ENCODE measurements at places on chromosomes 3 and 15.

DNA sequence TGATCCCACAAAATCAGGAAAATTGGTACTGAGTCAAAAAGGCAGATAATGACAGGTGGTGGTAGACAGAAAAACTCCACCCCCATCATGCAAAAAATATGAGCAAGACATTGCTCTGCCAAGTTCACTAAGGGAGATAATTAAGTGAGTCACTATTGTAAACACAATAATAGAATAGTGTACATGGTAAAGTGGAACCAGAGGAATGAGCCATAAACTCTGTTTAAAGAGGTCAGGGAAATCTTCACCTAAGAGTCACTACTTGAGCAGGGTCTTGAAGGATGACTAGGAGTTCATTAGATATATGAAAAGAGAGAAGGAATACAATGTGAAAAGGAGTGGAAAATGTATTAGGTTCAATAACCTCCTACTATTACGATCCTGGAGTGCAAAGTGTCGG is 213.4 kb upstream of the PEX5L start:
- no peak for DNase-seq

- no peak for DNase-seq
These were observed 13.0 kb upstream of the HDC start for GRCh38 chr15:50278496-50278895.

- no peak for DNase-seq
These were observed 16.4 kb upstream of the BNC1 start for GRCh38 chr15:83300826-83301225.

- no peak for DNase-seq
These were observed 11.8 kb downstream of the LPCAT4 start for GRCh38 chr15:34355241-34355640.

- peak; percentile 22 for DNase-seq
These were observed 32.7 kb downstream of the ZNF385D start for GRCh38 chr3:21718161-21718765.

- no peak for DNase-seq
These were observed 24.7 kb downstream of the KAT2B start for GRCh38 chr3:20064796-20065564.

DNA sequence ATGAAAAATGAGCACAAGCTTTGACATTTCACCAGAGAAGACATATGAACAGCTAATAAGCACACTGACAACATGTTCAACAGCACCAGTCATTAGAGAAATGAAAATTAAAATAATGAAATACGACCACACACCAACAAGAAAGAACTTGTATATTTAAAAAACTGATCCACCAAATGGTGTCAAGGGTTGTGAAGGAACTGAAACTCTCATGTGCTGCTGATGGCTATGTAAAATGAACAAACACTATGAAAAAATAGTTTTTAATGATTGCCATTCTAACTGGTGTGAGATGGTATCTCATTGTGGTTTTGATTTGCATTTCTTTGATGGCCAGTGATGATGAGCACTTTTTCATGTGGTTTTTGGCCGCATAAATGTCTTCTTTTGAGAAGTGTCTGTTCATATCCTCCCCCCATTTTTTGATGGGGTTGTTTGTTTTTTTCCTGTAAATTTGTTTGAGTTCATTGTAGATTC is 193.8 kb downstream of the SCAPER start:
- DNase-seq: no peak

DNA sequence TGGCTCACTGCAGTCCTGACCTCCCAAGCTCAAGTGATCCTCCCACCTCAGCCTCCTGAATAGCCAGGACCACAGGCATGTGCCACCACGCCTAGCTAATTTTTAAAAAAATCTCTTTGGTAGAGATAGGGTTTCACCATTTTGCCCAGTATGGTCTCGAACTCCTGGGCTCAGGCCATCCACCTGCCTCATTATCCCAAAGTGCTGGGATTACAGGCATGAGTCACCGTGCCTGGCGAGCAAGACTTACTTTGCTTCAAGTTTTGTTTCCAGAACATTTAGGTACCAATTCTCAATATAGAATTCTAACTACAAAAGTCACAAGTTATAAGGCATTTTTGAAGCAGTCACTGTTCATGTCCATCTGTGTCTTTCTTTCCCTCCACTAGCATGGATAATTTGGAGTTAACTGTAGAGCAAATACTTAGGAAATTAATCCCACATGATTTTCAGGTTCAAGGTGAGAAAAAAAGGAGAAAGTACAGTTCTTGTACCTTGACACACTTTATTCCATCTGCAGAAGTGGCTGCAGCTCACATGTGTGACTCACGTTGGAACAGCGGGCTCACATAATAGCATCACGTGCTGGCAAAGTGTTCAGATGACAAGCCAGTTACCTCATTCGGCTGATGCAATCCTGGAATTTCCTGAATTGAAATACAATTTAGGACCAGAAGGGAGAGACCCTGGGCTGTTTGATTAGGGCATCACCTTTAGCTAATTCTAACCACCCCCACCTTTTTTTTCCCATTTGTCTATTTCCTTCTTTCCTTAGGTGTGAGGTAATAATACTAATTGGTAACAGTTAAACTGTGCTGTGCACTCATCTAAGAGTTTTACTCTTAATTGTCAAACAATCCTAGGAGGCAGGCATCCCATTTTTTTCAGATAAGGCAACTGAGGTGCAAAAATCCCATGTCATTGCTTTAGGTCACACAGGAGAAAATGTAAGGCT is 46.9 kb upstream of the NEDD4 start:
- peak; percentile 83 for DNase-seq

GRCh38 chr3:14201940-14202684 is 23.5 kb downstream of the LSM3 start:
- no peak for DNase-seq

DNA sequence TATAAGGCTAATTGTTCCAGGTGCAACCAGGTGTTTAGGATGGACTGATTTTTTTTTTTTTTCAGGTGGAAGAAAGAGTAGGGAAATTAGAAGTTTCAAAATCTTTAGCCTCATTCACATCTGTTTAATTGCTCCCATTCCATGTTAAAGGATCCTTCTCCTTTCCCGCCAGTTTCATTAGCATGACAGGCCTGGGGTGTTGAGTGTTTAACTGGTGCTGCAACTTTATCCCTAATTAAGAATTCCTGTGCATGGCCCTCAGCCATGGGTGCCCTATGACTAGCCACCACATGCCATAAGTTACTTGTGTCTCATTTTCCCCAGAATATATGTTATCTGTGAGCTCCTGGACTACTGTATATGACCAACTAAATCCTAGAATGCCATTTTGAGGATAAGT is 501.4 kb downstream of the NSUN3 start:
- no peak for DNase-seq

DNA sequence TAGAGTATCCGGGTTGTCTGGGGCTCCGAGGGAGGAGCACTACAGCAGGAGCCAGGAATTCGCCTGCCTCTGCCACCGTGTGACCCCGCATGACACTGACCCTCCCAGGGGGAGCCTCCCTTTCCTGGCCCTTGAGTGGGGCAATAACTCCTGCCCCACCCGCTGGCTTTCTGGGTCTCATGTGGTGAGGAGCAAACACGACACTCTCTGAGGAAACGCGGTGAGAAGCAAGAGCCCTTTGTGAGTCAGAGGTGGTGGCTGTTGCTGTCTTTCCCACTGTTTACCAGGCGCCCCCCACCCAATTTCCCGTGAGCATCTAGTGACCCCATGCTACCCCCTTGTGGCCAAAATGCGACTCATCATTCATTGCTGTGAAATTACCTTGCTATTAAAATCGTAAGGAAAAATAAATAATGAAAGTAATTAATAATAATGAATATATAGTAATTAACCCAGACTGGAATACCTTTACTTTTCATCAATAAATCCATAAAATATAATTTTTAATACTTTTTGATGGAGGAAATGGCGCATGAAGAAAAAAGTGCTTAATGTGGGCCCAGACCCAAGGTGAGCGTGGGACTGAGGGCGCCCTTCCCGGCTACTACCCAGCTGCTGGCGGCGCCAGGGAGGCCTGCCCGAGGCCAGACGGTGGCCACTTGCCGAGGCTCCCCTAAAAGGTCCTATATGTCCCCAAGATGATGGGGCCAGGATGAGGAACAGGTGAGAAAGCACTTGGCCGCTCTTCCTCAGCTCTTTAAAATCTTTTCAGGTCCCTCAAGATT is 29.3 kb downstream of the CCNL1 start:
- no peak for DNase-seq

GRCh38 chr3:160987982-160988964 is 116.9 kb downstream of the B3GALNT1 start:
- no peak for DNase-seq

- no peak for DNase-seq
These were observed 894.4 kb downstream of the MCTP2 start for GRCh38 chr15:95125803-95126202.

DNA sequence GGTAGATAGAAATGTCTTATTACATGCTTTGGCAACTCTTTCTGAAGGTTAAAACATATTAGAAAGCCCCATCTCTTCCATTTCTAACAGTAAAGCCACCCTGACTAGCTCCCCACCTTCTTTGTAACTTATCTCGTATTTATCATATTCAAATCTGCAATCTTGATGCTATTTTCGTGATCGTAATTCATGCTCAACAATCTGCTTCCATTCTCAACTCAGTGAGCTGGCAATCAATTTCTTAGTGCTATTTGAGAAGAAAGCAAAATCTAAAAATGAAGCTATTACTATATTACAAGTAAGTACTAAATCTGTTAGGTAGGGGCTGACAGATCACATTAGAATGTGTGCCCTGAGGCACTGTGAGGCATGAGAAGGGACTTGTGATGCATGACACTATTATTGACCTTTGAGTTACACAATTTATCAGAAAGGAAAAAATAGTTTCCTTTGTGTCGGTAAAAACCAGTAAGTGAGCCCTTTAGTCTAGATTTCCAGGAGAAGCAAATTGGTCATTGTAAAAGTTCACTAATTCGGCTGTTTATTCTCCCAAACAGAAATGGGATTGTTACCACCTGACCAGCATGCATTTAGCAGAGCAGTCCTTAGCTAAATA is 379.7 kb upstream of the CNTN6 start:
- no peak for DNase-seq

DNA sequence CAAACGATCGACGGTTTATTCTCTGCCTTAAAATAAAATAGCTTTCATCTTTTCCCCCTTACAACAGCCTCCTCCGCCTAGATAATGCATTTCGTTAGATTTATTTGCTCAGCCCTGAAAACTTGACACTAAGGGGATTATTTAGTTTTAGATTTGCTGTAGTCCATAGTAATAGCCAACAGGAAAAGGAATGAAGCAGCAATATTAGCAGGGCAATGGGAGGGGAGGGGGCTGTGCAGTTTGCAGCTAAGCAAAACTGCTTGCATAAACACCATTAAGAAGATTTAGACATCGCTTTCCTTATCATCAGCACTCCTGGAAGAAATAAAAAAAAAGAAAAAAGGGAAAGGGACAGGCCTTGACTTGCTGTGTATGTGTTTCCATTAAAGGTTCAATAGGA is 286.5 kb upstream of the SOX14 start:
- no peak for DNase-seq

- no peak for DNase-seq
These were observed 5.8 kb downstream of the PRRT3 start for GRCh38 chr3:9946112-9947024.

- no peak for DNase-seq
These were observed at the start of gene IL17RE for GRCh38 chr3:9902372-9903237. TSS of gene IL17RE (plus strand) at chr3:9902848. CDS start at chr3:9902933, 85 bp downstream.

DNA sequence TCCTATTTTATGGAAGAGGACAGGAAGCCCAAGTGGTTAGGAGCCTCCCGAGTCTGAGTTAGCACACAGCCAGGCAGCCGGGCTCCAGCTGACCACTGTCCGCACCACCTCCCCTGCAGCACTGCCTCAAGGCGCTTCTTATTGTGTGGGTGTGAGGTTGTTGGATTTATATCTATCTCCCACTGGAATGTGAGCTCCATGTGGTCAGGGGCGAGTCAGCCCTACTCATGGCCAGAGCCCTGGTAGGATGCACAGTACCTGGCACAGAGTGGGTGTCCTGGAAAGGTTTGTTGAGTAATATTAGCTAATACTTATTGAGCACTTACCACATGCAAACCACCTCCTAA is 9.7 kb upstream of the FBLN2 start:
- no peak for DNase-seq

DNA sequence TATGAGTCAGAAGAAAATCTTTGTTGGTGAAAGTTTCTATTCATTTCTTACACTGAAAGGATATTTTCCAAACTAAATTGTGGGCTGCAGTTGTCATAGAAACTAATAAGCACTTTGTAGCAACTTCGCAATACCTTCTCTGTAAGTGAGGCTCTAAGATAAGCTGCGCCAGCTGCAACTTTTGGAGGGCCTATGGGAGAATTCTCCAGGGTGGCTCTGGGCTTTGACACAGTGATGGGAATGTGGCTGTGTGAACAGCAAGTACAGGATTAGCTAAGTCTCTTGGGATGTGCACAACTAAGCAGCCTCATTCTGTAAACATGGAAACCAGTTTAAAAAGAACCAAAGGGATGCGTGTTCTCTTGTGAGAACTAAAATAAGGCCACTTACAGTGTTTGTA is 124.6 kb upstream of the SGO1 start:
- no peak for DNase-seq

- no peak for DNase-seq
These were observed 247.7 kb downstream of the PLCL2 start for GRCh38 chr3:17132286-17133115.

DNA sequence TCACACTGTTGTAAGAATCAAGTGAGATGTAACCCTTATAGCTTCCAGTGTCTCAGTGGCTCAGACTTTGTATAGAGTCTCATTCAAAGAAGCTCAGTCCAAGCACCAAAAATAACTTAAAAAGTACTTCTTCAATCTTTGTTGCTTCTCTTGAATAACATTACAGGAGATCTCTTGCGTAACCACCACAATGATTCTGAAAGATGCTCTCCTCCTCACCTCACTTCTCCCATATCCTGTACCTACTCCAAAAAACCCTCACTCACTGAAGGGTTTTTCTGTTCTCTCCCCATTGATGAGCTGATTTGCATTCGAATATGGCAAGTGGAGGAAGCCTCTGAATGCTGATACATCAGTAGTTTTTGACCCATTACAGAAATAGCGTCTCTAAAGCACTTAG is 39.4 kb upstream of the MRPS22 start:
- DNase-seq: no peak

DNA sequence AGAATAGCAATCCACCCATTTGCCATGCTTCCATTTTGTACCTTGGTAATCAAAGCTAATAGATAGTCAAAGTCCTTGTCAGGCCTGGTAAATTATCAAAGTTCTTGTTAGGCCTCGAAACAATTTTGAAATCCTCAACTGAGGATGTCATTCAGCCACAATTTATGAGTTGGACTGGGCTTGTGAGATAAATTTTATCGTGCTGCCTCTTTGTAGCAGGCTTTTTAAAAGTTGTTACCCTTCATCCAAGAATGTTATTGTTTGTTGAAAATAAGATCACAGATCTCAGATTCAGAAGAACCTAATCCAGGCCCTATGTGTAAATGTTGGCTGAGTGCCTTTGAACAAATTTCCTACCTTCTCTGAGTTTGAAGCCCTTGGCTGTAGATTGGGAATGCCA is 143.3 kb upstream of the PROK2 start:
- no peak for DNase-seq
